T-cell (primary cell): ENCODE measurements at places on chromosomes 4 and X. TPM values are rescaled to one million over a fixed set of nuclear protein-coding genes. Genes with fewer than 3 reads are reported as not detected.

The WAS gene
- total RNA-seq, result 103 TPM

The VCX3A gene
- total RNA-seq, result not detected

The PABPC1L2A gene
- total RNA-seq, result not detected

The ENAM gene
- not detected for total RNA-seq

The CTSO gene
- total RNA-seq, result 14.1 TPM

The HERC6 gene
- total RNA-seq, result 17.2 TPM

The NMU gene
- total RNA-seq, result not detected

The ALG13 gene
- total RNA-seq, result 58.4 TPM

The SHROOM3 gene
- 0.33 TPM for total RNA-seq

The HMGN5 gene
- total RNA-seq, result 0.92 TPM
